ENCODE measurements at places on chromosomes 2 and 18. TPM values are rescaled to one million over a fixed set of nuclear protein-coding genes. Genes with fewer than 3 reads are reported as not detected.
A peak's percentile ranks its signal among the peaks of the same experiment; 100 is the strongest.

- DNase-seq: no peak
Measured at GRCh38 chr2:102029405-102029804, 37.6 kb downstream of the IL1R2 start.

FSHR gene
- not detected for total RNA-seq

DNA sequence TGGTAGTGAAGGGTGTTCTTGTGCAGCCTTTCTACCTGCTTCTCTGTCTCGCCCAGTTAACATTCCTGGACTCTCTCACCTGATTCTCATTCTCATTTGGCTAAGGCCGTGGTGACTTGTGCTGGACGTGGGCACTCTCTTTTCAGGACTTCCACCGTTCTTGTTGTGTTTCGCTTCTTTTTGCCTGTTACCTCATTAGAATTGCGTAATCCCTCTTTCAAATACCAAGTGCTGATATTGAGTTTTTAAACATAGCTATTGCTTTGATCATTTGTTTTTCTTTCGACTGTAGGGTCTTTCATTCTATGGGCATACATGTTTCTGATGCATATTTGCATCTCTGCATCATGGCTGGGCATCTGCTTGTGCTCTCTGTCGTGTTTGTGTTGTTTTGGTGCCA is 287.0 kb downstream of the ALPK2 start:
- no peak for DNase-seq

VWA3B gene
- total RNA-seq: not detected

- DNase-seq: no peak
Measured at GRCh38 chr2:75707901-75708300, 2.8 kb downstream of the GCFC2 start.

STARD6 gene
- not detected for total RNA-seq

GRCh38 chr2:216354306-216354705 is 18.0 kb downstream of the MARCHF4 start:
- no peak for DNase-seq

- peak; percentile 48 for DNase-seq
Measured at GRCh38 chr2:127577973-127578372, 42.5 kb downstream of the MYO7B start.

DNA sequence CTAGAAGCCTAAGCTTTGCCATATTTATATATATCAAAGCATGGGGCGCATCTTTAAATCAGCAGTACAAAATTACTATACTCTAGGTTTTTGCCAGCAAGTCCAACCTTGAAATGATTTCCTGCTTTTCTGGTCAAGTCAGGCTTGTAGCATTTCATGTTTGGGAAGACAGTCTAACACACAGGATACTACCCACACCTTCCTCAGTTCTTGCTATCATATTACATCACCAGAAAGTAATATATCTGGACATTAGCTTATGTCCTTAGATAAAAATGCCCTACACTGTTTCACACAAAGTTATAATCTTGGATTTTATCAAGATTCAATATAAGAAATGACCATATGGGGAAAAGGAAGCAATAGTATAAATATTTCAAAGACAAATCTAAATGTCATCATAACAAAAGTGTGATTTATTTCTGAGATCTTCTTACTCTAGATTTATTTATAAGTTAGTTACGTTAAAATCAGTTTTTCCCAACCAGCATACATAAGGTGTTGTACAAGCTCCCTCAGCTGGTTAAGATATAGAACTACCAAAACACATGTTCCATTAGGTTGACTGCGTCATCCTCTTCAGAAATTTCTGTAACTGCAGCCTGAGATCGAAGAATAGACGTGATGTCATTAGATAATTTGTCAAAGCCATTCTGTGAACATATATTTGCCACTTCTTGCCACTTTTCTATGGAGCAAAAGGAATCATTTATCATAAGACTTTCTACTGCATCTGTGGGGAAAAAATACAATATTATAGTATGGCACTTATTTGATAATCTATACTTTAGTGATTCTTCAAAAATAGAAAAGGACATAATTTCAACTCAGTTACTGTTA is 56.6 kb downstream of the CLHC1 start:
- DNase-seq: no peak

GRCh38 chr18:21741562-21742314 is 1.1 kb downstream of the MIB1 start:
- no peak for DNase-seq

D2HGDH gene
- 55.4 TPM for total RNA-seq

- DNase-seq: peak; percentile 13
Measured at GRCh38 chr2:89763581-89764485, 1072.4 kb downstream of the RPIA start.

- no peak for DNase-seq
Measured at GRCh38 chr18:33751613-33752221, 173.7 kb downstream of the ASXL3 start.

PSMA8 gene
- 0.89 TPM for total RNA-seq

- DNase-seq: peak; percentile 15
Measured at GRCh38 chr2:95346738-95347671, 49.9 kb downstream of the KCNIP3 start.

- no peak for DNase-seq
Measured at GRCh38 chr2:137847443-137847842, 116.8 kb upstream of the HNMT start.

SLC19A3 gene
- not detected for total RNA-seq

DNA sequence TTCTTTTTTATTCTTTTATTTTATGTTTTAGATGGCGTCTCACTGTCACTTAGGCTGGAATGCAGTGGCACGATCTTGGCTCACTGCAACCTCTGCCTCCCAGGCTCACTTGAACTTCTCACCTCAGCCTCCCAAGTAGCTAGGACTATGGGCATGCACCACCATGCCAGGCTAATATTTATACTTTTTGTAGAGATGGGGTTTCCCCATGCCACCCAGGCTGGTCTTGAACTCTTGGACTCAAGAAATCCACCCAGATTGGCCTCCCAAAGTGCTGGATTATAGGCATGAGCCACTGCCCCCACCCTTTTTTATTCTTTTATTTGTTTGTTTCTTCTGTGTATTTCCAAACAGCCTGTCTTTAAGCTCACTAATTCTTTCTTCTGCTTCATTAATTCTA is 306.7 kb upstream of the THUMPD2 start:
- DNase-seq: no peak

ASPRV1 gene
- total RNA-seq: 0.56 TPM

- DNase-seq: no peak
Measured at GRCh38 chr2:99821039-99821438, 321.4 kb downstream of the AFF3 start.

TXNDC2 gene
- total RNA-seq: 0.13 TPM

DNA sequence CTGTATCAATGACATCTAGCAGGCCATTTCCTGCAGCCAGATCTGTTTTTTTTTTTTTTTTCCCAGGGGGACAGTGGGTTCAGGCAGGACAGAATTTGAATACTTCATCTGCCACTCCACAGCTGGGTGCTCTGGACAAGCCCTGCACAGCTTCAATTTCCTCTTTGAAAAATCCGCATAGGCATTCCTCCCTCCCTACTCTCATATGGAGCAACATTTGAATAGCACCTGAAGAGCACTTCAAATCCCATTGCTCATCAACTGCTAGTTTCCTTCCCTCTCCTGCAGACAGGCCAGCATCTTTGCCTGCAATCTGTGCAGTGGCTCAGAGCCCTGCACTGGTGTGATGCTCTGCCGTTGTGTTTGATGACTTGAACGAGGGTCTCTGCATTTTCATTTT is 326.3 kb downstream of the TSN start:
- no peak for DNase-seq

DNA sequence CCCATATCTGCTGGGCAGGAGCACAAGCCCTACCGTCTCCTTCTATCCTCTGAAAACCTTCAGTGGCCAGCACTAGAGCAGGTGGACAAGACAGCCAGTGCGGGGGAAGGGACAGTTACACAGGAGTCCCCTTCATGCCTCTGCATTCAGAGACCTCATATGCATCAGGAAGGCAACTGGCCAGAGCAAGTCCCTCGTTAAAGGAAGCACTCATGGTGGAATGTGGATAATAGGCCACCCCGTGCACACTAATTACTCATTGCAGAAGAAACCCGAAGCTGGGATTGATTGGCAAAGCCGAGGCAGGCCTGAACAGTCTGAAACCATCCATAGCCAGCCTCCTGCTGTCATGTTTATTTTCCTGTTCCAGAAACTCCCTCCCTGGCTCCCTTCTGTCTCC is 11.2 kb downstream of the KIAA2012 start:
- no peak for DNase-seq

GRCh38 chr18:389658-390357 is 110.7 kb downstream of the COLEC12 start:
- no peak for DNase-seq

DNA sequence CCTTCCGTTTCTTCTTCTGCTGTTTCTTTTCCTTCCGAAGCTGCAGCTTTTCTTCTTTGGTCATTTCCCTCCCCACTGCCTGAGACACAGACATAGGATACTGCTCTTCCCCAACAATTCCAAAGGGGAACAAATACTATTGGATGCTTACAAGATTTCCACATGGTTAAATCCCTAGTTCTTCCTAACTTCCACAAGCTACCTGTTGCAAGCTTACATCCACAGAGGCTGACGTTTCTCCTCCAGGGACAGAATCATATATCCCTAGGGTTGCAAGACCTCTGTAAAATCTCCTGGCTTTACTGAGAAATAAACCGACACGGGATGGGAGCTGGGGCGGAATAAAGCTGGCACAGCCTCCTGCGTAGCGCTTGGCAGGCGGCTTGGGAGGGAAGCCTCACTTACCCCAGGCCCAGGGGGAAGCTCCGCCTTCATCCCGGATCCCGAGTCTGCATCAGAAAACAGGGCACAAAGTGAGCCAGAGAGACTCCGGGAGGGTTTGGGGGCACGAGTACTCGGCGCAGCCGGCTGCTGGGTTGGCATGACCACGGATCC is 590 bp downstream of the EIF2B4 start:
- DNase-seq: no peak

DNA sequence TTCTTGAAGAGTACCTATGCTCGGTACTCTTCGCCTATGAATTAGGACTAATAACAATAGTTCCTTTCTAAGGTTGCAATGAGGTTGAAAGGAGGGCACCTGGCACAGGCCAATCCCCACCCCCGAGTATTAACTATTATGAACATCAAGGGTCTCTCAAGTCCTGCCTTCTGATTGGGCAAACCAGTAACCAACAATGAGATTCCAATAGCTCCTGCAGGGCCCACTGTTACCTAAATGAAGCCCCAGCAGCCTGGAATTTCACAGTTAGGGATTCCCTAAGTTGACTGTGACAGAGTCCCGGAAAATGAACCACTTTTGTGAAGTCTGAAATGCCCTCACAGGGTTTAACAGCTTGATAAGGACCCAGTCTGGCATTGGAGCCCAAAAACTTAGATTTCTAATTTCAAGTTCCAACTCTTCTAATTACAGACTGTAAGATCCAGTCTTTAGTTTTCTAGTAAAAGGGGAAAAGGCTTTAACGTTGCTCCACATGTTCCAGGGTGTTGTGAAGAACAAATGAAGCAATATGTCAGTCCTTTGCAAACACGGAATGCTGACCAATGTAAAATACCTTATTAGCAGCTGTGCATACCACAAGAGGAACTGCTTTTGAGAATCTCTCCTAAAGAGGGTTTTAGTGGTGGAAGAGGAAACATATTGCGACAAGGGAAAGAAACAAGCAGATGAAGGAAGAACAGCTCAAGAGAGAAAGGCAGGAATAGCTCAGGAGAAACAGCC is 277.7 kb upstream of the MAP2 start:
- DNase-seq: no peak

GRCh38 chr2:233261819-233262555 is 10.5 kb downstream of the ATG16L1 start:
- no peak for DNase-seq

GRCh38 chr2:59277671-59278070 is 1036.5 kb upstream of the FANCL start:
- no peak for DNase-seq

ABCB11 gene
- total RNA-seq: not detected

DNA sequence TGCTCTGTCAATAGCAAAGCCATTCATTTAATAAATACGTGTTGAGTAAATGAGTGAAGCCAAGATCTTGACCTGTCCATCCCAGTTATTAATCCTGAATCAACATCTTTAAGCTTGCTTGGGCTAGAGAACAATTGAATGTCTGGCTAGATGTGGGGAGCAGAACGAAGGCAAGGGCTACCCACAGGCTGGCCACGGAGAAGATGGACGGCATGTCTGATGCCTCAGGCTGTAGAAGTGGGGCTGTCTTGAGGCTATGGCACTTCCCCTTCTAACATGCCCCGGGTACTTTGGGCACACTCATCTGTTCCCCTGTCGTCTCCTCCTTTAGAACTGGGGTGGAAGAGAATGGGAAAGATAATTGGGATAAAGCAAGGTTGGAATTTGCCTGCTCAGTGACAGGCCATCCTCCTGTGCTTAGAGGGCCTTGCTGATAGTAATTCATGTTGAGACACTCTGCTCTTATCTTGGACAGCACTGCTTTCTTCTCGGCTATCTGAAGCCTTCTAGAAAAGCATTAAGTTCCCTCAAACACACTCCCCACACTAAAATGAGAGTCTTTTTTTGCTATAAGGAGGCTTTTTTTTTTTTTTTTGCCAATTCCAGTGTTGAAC is 225.7 kb downstream of the MREG start:
- no peak for DNase-seq

ITPRIPL1 gene
- 2.7 TPM for total RNA-seq

- DNase-seq: no peak
Measured at GRCh38 chr2:106306387-106306786, 112.3 kb upstream of the UXS1 start.

DNA sequence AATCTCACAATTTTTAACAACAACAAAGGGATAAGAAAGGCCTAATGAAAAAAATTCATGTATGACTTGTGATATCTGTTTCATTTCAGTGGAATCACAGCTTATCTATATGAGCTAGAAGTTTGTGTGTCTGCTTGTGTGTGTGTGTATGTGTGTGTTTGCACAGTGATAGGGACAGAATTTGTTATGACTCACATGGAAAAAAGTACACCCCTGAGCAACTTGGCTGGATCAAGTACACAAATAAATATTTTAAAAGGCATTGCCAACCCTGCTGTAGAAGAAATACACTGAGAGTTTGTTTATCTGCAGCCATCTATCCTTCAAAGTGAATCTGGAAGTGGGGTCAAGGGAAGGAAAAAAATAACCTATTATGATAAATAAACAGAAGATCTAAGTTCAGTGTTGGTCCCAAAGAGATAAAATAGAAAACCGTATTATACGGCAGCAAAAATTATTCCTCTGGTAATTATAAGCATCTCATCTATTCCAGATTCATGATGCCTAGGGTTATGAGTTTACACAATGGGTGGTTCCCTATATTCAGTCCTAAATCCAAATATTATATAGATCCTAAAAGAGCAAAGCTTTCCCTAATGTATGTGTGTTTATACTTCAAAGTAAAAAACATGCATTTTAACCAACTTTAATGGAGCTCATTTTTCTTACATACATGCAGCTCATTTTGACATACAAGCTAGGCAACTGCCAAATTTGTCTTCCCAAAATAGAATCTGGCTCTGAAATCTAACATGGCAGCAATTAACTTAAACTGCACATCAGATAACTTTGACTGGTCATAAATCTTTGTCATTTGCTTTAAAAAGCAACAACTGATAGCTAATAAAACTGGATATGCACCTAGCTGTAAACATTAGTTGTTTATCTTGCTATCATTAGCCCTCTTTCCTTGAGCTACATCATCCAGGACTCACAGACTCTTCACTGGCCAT is 420.6 kb downstream of the IRS1 start:
- DNase-seq: no peak

SIX2 gene
- total RNA-seq: not detected

MALL gene
- not detected for total RNA-seq

- no peak for DNase-seq
Measured at GRCh38 chr18:58205443-58206160, 161.6 kb downstream of the NEDD4L start.
